ENCODE measurements at places on chromosomes 5 and 9.

DNA sequence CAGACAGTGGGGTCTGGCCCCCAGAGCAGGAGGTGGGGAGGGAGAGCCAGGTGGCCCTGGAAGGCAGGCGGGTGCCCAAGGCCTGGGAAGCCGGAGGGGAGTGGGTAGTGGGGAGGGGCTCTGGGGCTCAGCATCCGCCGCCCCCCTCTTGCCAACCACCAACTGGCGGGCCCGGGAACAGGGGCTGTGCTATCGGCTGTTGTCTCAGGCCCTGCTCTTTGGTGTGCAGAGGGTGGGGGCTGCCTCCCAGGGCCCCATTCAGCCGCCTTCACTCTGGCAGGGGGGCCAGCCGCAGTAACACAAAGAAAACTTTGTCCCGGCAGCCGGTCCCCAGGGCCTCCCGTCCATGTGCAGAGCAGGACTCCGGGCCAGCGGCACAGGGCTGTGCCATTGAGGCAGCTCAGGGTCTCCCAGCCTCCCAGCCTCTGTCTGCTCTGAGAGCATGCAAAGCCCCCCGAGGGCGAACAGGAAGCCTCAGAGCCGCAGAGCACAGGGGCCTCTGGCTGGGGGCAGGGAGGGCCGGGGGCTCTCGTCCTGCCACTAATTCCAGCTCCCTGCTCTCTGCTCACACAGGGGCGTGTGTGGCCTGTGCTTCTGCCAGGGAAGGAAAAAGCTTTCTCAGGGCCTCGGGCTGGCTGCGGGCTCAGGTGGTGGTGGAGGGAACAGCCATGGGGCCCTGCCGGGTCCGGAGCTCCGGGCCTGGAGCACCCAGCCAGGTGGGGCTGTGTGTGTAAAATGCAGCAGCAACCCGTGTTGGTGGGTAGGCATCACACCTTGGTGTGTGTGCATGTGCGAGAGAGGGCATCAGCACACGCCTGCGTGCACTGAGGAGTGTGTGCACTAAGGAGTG is 54.2 kb upstream of the NOTCH1 start:
- DNase-seq = no peak

GRCh38 chr5:149062371-149063016 is 368 bp downstream of the SH3TC2 start:
- DNase-seq = peak; percentile 98

DNA sequence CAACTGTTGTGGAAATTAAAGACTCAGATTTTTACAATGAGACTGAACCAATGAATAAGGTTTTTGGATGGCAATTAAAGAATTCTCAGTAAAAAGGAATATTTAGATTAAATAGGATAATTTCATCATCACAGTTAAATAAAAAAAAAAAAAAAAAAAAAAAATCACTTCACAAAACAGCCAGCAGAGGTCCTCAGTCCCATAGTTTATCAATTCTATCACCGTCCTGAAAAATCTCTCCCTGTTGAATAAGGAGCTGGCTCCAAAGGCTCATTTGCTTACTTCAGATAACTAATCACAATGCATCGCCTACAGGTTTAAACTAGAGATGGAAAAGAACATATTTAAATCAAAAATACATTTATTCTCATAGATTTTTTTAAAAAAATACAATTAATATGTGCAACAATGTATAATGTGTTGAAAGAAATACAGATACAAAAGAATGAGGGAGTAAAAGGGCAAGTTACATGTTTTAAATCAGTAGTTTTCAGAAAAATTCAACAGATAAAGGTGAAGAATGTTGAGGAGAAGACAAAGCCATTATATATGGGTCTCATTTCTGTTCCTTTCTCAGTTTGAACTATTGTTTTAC is 175.8 kb upstream of the CHD1 start:
- peak; percentile 59 for DNase-seq

GRCh38 chr5:172437445-172438318 is 16.6 kb downstream of the SH3PXD2B start:
- DNase-seq = peak; percentile 60

GRCh38 chr5:118314931-118315330 is 673.4 kb downstream of the DTWD2 start:
- DNase-seq = no peak
